Smooth muscle cell of bladder (primary cell): ENCODE measurements at places on chromosomes 1 and 21. TPM values are rescaled to one million over a fixed set of nuclear protein-coding genes. Genes with fewer than 3 reads are reported as not detected.

APOBEC4 gene
- not detected in 2 replicates for total RNA-seq

F11R gene
- 9.2 and 20.9 TPM in 2 replicates for total RNA-seq

KDM5B gene
- 65.7 and 85.5 TPM in 2 replicates for total RNA-seq

BCL2L15 gene
- 0.09 and 0.14 TPM in 2 replicates for total RNA-seq

SUSD4 gene
- 0.14 TPM in 1 of 2 replicates, not detected in the other for total RNA-seq

CD84 gene
- total RNA-seq = not detected in 2 replicates

OR2G6 gene
- not detected in 2 replicates for total RNA-seq

GPR25 gene
- not detected in 2 replicates for total RNA-seq

AKIRIN1 gene
- 31.1 and 35.3 TPM in 2 replicates for total RNA-seq
